H1 (cell line): ENCODE measurements at places on chromosomes 1 and 21. TPM values are rescaled to one million over a fixed set of nuclear protein-coding genes. Genes with fewer than 3 reads are reported as not detected.

LHX8 gene
- 1.2 and 1.5 TPM in 2 replicates for total RNA-seq

RAB7B gene
- total RNA-seq, result not detected in 2 replicates

GRCh38 chr1:27542463-27543273 is 52.7 kb upstream of the WASF2 start:
- DNase-seq, result no peak

GRCh38 chr1:226870401-226871279 is at the start of gene PSEN2:
TSS of gene PSEN2 (plus strand) at chr1:226870616. CDS start at chr1:226881908, 11,292 bp downstream.
- DNase-seq, result peak; percentile 84

ATG4C gene
- 18.4 and 22.2 TPM in 2 replicates for total RNA-seq

DNA sequence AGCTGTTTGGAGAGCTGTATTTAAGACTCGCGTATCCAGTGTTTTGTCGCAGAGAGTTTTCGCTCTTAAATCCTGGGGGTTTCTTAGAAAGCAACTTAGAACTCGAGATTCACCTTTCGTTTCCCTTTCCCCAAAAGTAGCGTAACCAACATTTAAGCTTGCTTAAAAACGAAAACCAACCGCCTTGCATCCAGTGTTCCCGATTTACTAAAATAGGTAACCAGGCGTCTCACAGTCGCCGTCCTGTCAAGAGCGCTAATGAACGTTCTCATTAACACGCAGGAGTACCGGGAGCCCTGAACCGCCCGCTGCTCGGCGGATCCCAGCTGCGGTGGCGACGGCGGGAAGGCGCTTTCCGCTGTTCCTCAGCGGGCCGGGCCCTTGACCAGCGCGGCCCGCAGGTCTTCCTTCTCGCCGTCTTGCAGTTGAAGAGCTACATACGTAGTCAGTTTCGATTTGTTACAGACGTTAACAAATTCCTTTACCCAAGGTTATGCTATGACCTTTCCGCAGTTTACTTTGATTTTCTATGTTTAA is 1.9 kb downstream of the OLIG1 start:
- DNase-seq, result peak; percentile 54

DNA sequence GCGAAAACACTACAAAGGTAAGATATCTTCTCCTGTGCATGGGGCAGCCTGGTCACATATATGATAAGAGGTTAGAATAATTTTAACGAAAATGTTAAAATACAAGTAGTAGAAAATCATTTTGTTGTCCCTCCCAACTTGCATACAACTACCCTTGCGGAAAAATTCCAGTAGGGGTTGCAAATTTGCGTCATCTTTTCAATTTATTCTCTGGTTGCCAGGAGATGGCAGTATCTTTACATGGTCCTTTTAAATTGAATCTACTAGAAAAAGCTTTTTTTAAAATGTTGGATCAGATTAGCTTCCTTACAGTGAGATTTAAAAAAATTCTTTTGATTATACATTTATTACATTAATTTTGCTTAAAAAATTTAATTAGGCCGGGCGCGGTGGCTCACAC is 10.9 kb downstream of the S100PBP start:
- no peak for DNase-seq

DNA sequence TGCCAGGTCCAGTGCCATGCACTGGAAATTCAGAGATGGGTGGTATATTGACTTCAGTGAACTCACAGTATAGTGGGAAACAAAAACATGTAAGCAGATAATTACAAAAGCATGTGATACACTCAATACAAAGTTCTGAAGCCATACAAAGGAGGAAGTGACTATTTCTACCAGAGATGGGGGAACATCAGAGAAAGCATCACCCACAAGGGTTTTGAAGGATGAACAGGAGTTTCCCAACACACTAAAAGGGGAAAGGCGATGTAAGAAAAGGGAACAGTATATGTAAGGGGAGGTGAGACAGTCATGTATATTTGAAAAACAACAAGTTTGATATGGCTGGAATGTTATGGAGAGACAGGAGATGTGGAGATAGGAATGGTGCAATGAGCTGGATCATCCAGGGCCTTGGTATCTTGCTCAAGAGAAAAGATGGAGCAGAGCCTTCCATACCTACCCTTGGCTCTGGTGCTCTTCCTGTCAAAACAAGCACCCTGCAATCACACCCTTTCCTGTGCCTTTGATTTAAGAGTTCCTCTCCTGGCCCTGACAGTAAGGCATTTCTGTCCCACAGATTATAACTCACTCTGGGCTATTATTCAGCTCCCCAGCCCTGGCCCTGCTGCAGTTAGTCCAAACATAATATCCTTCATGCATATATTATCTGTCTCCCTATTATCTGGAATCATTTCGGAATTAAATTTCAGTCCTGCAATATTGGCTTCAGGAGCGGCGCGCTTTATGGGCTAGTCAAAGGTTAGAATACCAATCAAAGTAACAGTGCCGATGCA is 60.5 kb downstream of the DMAP1 start:
- DNase-seq, result no peak

FALEC gene
- 1.1 TPM in 1 of 2 replicates, not detected in the other for total RNA-seq

- DNase-seq, result no peak
Observed at GRCh38 chr1:7042322-7043190, 257.3 kb downstream of the CAMTA1 start.

WDR64 gene
- not detected in 2 replicates for total RNA-seq

TEDDM1 gene
- not detected in 2 replicates for total RNA-seq

CYP4B1 gene
- total RNA-seq, result not detected in 2 replicates
